HFF-Myc (cell line): ENCODE measurements at places on chromosomes 13 and 19.

DNA sequence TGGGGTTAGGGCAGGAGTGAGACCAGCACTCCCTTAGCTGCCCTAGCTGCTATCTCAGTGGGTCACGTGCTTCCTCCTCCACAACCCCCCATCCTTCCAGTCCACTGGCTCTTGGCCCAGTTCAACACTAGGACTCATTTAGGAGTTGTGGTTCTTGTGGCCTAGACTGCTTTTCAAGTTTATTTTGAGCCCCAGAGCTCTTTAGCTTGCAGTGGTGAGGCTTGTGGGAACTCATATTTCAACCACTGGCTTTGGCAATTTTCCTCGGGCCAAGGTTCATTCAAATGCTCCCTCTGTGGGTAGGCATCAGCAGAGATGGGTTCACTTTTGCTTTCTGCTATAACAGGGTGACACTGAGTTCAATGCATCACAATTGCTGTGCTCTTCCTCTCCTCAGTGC lies 436.2 kb upstream of the SLITRK5 start:
- no peak for DNase-seq

- DNase-seq, result no peak
Measured at GRCh38 chr19:46604781-46605355, 3.7 kb downstream of the CALM3 start.

DNA sequence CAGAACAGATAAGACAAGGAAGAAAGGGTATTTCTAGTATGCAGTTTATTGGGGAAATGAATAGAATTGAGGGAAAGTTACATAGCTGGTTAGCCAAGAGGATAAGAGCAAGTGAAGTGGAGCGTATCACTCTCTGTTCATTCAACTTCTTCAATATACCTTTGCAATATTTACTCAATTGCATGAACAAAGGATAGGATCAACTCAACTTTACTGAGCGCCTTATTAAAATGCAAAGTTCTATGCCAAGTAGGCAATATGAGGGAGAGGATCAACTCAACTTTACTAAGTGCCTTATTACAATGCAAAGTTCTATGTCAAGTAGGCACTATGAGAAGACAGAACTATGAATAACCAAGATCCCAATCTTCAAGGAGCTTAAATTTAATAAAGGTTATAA lies 43.9 kb downstream of the ZC3H13 start:
- DNase-seq, result no peak

GRCh38 chr19:2428321-2428690 lies 920 bp upstream of the TIMM13 start:
- DNase-seq, result no peak

- no peak for DNase-seq
Measured at GRCh38 chr19:45883881-45884681, 1.9 kb downstream of the IRF2BP1 start.

GRCh38 chr13:107076801-107077200 lies 508.9 kb upstream of the ARGLU1 start:
- DNase-seq, result no peak

GRCh38 chr19:55526216-55527196 lies 10.4 kb downstream of the SBK2 start:
- no peak for DNase-seq

GRCh38 chr19:45922281-45922680 lies 7.7 kb upstream of the NANOS2 start:
- DNase-seq, result no peak

DNA sequence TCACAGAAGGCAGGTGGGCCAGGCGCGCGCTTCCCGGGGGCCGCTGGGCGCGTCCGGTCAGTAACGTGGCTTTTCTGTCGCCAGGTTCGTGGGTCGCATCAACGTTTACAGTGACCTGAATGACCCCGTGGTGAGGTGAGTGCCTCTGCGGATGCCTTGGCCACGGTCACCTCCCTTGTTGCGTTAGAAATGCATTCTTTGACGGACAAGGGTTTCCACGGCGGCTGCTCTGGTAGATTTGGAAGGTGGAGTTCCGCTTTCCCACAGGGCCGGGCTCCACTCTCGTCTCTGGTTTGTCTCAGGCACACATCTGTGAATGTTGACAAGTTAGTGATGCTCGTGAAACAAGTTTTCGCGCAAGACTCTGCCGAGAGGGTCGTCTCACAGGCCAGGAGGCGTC lies 130.0 kb downstream of the ATP11A start:
- DNase-seq, result no peak

DNA sequence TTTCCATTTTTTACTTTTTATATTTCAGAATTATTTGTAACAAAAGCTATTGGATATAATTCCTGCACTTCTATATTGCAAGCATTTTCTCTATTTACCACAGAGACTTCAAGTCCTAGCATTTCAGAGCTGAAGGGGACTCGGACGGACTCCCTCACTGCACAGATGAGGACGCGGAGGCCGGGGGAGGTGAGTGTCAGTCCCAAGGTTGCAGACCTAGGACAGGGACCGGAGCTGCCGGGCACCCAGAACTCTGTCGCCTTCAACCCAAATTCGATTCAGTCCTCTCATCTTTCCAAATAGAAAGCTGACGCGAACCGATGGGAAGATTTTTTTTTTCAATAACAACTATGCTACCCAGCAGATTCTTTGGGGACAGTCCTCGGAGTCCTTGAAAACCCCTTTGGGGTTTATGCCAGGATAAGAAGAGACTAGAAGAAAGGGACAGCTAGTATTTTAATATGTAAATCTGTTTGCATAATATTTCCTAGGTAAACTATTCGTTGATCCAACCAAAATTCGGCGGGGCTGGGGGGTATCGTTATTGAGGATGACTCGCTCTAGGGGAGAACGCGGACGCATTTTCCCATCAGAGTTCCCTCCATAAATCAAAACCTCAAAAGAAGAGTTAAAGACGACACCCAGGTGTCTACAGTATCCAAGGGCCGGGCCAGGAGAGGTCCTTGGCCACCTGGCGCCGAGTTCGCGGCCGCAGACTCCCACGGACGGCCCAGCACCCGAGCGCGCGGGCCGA lies 803 bp downstream of the FLT3 start:
- no peak for DNase-seq

GRCh38 chr13:94431987-94432386 lies 47.5 kb downstream of the DCT start:
- DNase-seq, result no peak

DNA sequence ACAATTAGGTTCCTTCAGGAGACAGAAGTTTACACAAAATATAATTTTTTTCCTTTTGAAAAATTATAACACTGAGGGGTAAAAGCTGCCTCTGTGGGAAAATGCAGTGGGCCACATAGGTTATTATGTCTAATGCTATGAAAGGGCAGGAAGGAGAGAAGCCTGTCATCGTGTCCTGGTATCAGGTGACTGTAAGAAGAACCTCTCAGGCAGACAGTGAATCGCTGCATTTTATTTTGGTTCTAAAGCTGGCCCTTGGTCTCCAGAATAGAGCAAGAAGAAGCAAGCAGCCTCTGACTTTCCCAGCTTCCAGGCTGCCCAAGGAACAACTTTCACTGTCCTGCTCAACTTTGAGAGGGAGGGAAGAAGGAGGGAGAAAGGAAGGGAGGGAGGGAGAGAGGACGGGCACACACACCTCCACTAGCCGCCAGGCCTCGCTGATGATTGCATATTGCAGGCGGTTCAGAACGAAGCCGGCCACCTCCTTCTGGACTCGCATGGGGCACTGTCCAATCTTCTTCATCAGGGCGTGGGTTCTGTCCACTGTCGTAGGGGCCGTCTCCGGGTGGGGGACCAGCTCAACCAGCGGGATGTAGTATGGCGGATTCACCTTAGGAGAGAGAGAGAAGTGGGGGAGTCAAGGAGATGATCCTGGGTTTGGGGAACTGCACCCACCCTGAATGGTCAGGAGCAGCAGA lies 93.8 kb downstream of the CRYL1 start:
- no peak for DNase-seq

GRCh38 chr19:32208060-32208459 lies 137.3 kb upstream of the ZNF507 start:
- no peak for DNase-seq

DNA sequence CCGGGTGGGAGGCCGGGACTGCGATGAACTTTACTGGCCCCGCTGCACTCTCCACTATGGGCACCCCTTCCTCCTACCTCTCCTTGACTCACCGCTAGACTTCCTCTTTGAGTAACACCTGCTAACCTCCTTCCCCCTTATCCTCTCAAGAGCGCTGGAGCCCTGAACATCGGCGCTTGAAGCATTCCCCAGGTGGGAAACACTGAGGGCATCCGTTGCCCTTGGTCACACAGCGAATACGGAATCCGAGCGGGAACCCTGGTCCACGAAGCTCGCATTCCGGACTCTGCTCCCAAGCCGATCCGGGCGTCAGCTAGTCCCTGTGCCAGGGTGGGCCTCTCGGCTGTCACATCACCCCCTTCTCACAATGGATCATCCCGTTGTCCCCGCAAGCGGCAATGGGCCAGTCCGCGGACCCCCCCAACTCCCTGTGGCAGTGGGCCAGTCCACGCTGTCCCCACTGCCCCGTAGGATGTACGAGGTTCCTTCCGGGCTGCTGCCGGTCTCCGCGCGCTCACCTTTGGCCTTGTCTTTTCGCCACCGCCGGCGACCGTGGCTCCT lies 4.2 kb downstream of the LIPE start:
- DNase-seq, result no peak

- no peak for DNase-seq
Measured at GRCh38 chr13:31199527-31199848, 287 bp upstream of the B3GLCT start.

GRCh38 chr19:10085641-10086590 lies at the start of gene SHFL:
TSS of gene SHFL (plus strand) at chr19:10086317. CDS start at chr19:10086428, 111 bp downstream.
- DNase-seq, result no peak

DNA sequence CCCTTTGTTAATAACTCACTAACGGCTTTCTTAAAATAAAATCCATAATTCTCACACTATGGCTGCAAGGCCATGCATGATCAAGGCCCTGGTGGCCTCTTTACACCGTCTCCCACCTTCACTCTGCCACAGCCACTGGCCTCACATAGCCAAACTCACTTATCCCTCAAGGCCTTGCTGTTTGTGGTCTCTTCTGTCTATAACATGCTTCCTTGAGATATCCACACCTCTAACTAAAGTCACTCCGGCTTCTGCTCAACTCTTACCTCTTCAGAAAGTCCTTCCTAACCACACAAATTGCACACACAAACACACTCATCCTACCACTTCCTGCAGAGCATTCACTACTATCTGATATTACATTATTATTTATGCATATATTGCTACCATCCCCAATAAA lies 262.5 kb downstream of the DIAPH3 start:
- DNase-seq, result no peak

- no peak for DNase-seq
Measured at GRCh38 chr13:79681069-79681468, 200.1 kb downstream of the NDFIP2 start.

DNA sequence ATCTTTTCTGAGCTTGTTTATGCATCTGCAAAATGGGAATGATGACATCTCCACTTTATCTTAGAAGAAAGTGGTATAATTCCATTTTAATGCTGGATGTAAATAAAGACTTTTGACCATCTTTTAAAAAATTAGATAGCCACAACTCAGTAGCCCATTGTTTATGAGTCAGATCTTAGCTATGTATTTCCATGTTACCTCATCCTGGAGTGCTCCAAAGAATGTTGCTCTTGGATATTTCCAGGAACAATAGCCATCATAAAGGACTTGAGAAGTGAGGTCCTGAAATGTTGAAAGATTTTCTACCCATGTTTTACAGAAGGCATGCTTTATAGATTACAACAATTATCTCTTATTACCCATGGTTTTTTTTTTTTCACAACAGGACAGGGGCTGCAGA lies 229.3 kb upstream of the EDNRB start:
- peak; percentile 32 for DNase-seq

GRCh38 chr19:48283908-48284307 lies 14.0 kb downstream of the ZNF114 start:
- no peak for DNase-seq

DNA sequence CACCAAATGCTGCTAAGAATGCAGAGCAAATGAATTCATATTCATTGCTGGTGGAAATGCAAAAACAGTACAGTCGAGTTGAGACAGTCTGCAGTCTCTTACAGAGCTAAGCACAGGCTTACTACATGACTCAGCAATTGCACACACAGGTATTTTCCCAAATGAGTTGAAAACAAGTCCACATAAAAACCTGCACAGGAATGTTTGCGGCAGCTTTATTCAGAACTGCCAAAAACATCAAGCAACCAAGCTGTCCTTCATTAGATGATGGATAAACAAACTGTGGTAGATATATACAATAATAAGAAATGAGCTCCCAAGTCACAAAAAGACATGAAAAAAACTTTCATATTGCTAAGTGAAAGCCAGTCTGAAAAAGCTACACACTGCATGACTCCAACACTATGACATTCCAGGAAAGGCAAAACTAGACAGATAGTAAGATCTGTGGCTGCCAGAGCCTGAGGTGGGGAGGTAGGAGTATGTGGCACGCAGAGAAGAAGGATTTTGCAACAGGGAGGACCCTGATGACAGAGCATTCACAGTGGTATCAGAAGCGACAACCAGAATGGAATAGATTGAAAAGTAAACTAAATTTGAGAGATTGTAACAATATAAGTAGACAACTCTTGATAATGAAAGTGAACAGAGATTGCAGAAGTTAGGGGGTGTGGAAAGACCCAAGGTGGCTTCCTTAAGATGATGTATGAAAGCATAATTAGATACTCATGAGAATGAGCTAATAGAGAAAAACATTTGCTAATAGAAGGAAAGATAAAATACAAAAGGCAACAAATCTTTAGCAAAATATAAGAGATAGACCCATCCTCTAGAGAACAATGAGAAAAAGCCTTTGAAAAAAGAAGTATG lies 52.7 kb downstream of the TSC22D1 start:
- no peak for DNase-seq

- no peak for DNase-seq
Measured at GRCh38 chr13:99442273-99442895, 58.9 kb upstream of the TM9SF2 start.

DNA sequence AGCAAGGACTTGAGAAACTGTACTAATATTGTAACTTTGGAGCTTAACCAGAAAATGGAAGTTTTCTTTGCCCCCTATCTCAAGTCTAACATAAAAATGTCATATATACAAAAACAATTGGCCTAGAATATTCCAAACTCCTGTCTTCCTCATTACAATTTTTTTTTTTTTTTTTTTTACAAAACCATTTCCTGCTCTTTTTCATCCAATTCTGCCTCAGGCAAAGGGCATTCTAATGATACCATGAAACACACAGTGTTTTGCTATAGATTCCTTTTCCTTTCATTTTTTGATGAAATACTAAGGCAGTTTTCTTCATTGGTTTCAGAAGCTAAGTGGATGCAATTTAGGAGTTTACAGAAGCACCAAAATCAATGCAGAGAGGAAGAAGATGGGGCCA lies 119.7 kb downstream of the LHFPL6 start:
- DNase-seq, result no peak
